ENCODE measurements at places on chromosomes 12 and 14. TPM values are rescaled to one million over a fixed set of nuclear protein-coding genes. Genes with fewer than 3 reads are reported as not detected.

TAMALIN gene
- total RNA-seq: 2.7 TPM

DNA sequence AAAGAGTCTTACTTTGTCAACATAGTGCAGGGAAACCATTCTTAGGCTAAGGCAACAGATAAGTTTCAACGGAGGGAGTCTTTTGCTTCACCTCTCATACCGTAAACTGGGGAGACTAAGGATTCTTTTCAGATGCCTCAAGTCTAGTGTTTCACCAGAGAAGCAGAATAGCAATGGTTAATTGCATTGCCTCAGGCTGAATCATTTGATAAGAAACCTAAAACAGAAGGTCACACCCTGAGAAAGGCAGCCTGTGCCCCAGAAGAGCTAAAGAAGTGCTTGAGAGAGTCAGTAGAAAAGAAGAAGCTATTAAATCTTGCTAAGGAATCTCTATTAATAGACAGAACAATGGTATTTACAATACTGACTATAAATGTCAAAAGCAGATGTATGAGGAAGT lies 21.8 kb upstream of the ATXN7L3B start:
- H3K27ac ChIP-seq: no peak overlapping the region
- no peak for DNase-seq
- H3K4me3 ChIP-seq: no peak overlapping the region
- H3K4me1 ChIP-seq: no peaks in the 10 kb centered on the region

G2E3 gene
- total RNA-seq: 19.4 TPM

DNA sequence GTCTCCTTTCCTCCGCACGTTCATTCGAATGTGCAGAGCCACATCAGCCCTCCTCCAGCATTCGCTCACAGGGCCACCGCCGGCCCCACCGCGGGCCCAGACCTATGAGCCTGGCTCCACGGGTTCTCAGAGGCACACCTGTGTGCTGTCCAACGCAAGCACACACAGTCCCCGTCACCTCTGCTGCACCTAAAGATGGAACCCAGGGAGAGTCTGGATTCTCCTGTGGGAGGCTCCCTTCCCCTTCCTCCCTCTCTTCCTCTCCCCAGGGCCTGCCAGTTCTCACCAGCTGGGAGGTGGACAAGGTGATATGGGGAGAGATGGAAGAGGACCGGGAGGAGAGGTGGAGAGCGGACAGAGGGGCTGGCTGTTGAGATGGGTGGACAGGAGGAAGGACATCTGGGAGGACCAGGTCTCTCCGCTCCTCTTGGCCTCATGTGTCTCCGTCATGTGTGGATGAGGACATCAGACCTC lies 4.9 kb upstream of the AQP6 start:
- H3K4me3 ChIP-seq: peak overlapping the region; percentile 28
- H3K27ac ChIP-seq: no peak overlapping the region
- no peaks in the 10 kb centered on the region for H3K36me3 ChIP-seq
- no peak for DNase-seq

PRKCH gene
- total RNA-seq: 2.3 TPM

DNA sequence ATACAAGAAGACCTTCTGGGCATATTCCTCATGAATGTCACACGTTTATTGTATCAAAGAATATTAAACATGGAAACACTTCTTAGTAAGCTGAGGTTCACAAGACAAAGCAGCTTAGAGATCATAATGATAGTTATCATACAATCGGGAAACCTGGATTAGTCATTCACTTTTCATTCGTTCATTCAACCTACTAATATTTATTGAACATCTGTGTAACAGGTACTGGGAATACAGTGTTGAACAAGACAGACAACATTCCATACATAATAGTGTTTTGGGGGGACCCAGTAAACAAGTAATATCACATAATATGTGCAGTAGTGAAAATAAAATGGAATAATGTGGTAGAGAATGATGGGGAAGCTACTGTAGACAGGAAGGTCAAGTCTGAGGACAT lies 100.6 kb upstream of the GRIP1 start:
- H3K4me1 ChIP-seq: no peaks in the 10 kb centered on the region
- no peak overlapping the region for H3K4me3 ChIP-seq
- no peaks in the 10 kb centered on the region for H3K27me3 ChIP-seq
- H3K36me3 ChIP-seq: no peaks in the 10 kb centered on the region

CLEC4C gene
- not detected for total RNA-seq

All from IMR-90 (cell line).